T-cell (primary cell): ENCODE measurements at places on chromosomes 12 and 14. TPM values are rescaled to one million over a fixed set of nuclear protein-coding genes. Genes with fewer than 3 reads are reported as not detected.

The RNU4-1 gene
- total RNA-seq, result 2,823 TPM

GRCh38 chr14:66045572-66046021, 440.6 kb upstream of the CCDC196 start:
- DNase-seq, result no peak

The RCOR1 gene
- 18.7 TPM for total RNA-seq

DNA sequence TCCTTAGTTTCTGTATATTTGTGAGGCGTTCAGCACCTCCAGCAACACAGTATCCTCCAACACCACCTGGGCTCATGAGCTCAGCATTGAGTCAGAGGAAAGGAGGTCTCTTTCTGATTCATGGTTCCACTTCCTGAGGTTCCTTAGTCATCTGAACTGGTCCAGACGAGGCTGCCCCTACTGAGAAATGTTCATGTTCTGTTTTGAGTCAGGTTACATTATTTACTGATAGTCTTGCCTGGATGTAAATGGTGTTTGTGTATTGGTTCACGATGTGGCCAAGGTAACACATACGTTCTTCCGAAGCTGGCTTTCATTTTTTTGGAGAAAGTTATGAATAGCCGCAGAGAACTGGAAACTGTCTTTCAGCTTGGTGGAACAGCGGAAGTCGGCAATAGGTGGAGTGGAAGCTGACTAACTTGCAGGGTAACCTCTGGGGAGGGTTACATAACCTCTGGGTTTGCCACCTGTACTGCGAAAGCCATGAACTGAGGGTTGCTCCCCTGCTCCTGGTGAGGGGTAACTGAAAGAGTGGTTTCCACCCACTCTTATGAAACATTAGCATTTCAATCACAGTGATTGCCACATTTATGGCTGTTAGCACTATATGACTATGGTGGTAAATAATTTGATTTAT, 42.2 kb upstream of the MANSC4 start:
- peak; percentile 7 for DNase-seq

DNA sequence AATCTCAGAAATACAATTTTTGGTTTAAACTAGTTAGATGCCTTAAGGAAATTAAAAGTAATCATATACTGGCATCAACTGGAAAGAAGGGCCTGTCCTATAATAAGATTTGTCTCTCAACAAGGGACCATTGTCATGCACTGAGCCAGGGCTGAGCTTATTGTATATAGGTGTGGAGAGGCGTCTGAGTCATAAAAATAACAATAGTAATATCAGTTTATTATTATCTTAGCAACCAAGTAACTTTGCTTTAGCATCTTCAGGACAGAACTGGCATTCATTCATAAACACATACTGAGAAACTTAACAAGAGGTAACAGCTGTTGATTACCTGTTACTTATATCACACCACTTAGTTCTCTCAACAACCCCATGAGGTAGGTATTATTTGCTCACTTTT, 7.1 kb downstream of the KRT75 start:
- no peak for DNase-seq

DNA sequence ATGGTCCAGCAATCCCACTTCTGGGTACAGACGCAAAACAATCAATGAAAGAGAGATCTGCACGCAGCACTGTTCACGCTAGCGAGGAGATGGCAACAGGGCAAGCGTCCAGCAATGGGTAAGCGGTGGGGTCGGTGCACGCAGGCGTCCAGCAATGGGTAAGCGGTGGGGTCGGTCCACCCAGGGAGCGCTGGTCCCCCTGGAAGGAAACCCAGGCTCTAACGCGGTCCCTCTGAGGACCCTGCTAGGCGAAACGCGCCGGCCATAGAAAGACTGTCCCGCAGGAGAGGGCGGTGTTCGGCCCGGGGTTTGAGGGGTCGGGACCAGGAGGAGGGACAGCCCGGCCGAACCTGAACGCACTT, 618 bp upstream of the PGAM5 start:
- DNase-seq, result no peak

The RASAL1 gene
- total RNA-seq, result 0.85 TPM

DNA sequence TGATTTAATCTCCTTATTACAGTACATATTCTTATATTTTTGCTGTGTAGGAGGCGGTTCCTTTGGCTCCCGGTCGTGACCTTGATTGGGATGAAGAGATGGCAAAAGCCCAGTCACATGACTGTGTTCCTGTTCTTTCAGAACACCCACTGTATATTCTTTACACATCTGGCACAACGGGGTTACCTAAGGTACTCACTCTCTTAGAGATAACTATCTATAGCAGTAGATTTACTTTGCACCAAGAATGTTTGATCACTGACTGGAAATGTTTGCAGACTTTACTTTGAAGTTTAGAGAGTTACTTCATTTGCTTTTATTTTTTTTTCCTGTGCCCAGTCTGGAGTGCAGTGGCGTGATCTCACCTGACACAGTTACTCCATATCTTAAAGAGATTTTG, 65.2 kb downstream of the ACSS3 start:
- DNase-seq, result no peak

DNA sequence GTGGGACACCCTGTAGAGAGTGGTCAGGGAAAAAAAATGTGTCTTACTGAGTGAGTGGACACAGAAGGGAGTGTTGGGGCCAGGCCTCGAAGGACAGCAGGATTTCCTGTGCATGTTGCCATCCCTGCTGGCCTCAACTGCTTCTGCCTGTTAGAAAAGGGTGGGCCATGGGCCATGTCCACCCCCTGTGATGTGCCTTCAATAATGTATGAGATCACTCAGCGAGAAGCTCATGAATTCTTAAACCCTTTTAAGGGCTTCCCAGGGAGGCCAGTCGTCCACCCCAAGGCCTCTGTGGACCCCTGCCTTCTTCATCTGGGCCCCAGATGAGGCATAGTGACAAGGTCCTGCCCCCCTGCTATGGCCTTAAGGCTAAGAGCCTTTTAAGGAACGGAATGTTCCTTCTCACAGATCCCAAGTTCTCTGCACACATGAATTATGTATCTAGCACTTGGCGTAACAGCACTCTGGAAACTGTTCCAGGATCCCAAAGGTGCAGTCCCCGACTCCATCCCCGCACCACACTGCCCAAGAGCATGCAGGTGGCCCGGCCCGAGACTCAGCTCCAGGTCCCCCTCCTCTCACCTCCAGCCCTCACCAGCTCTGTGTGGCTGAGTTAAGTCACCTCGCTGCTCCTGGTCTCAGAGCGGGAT, 8.9 kb upstream of the C14orf132 start:
- no peak for DNase-seq

GRCh38 chr14:97177635-97178034, 380.5 kb downstream of the VRK1 start:
- no peak for DNase-seq

DNA sequence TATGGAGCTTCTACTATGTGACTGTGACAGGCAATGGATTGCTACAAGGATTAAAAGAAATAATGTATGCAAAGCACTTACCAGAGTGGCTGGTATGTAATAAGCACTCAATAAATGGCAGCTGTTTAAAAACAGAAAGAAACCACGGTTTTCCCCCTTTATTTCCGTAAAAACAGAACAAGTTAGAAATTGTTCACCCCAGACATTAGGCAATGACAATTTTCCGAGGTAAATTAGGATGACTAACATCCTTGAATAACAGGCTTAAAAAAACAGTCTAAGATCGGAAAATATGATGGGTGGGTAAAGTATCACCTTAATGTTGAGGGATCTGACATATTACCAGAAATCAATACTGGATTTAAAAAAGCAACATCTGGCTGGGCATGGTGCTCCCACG, 20.9 kb upstream of the CNIH1 start:
- DNase-seq, result no peak

- no peak for DNase-seq
Observed at GRCh38 chr12:112851024-112851777, 55.6 kb upstream of the OAS1 start.

DNA sequence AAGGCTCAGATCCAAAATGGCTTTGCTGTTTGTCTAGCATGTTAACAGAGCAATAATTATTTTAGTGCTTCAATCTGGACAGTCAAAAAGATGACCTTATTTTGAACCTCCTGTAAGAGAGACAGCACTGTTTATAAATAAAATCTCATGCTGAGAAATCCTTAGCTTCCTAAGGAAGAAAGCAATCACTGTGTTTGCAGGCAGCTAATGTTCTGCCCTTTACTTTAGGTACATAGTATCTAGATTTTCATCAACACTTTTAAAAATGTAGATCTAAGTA, 105.3 kb downstream of the PRKD1 start:
- no peak for DNase-seq

DNA sequence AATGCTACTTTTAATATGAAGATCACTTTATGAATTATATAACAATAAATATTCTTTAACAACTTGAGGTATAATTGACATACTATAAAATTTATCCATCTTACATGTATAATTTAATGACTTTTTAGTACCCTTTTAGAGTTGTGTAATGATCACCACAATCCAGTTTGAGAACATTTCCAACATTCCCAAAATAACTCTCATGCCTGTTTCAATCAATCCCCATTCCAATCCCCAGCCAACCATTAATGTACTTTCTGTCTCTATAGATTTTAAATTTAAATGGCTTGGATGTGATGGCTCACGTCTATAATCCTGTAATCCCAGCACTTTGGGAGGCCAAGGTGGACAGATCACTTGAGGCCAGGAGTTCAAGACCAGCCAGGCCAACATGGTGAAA, 23.5 kb upstream of the FRMD6 start:
- no peak for DNase-seq

DNA sequence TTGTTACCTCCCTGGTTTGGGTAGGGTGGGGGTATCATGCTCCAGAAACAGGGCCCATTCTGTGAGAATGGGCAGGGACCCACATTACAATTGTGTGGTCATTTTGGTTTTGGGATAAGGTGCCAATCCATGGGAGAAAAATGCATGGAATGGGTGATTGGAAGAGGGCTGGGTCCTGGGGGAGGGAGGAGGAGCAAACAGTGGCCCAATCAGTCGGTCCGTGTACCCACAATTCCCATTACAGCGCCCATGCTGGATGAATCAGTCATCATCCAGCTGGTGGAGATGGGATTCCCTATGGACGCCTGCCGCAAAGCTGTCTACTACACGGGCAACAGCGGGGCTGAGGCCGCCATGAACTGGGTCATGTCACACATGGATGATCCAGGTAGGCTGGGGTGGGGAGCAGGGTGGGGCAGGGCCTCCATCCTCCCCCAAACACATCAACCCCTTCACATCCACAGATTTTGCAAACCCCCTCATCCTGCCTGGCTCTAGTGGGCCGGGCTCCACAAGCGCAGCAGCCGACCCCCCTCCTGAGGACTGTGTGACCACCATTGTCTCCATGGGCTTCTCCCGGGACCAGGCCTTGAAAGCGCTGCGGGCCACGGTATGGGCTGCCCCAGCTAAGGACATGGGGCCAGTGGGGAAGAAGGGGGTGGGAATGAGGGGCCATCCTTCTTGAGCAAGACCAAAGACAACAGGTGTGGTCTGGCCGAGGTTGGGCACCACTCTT, 3.6 kb upstream of the TPI1 start:
- DNase-seq, result no peak

The SLC10A1 gene
- not detected for total RNA-seq

GRCh38 chr12:70785896-70786295, 134.6 kb downstream of the PTPRR start:
- DNase-seq, result no peak

DNA sequence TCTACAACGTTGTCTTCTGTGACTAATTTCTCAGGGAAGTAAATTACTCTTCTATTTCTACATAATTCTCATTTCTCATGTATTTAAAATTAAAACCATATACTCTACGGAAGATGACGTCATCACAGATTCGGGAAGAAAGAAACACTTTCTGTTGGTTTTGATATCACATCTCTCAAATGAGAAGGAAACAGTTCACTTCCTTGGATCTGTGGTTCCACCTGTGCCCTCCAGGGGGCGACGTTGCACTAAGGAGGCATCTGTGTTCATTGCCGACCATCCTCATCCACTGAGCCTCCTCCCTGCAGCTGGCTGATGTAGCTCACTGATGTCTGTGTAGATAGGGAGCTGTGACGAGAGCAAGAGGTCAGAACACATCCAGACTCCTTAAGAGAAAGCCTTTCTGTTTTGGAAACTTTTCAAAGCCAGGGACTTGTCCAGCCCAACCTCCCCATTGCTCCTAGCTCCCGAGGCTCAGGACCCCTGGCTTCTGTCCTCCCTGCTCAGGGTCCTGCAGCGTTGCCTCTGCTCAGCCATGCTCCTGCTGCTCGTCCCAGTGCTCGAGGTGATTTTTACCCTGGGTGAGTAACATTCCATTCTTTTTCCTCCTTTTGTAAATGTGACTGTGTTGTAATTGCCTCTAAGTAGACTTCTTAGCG, 172.7 kb upstream of the OR4E1 start:
- DNase-seq, result peak; percentile 56

The CLMN gene
- 1.9 TPM for total RNA-seq

The NR4A1 gene
- total RNA-seq, result 7.0 TPM

The CD63 gene
- 73.5 TPM for total RNA-seq

- DNase-seq, result no peak
Observed at GRCh38 chr14:49982082-49982481, 89.2 kb downstream of the ARF6 start.

DNA sequence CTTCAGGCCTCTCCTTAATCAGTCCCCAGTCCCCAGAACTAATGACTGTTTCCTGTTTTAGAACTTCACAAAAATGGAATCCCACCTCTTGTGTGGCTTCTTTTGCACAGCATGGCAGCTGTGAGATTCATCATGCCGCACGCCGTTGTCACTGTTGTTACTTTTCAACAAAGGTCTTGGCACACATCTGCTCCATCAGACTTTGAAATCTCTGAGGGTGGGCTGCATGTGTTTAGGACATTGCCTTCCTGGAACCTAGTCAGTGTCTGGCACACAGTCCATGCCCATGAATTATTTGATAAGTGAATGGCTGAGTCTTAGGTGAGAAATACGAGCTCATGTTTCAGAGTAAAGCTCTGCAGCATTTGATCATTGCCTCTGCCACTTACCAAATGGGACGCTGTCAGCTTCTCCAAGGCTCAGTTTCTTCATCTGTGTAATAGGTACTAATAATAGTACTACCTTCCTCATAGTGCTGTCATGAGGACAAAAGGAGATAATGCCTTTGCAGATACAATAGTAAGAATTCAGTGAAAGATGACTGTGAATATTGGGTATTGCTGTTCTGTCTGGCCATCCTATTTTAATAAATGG, 90.4 kb downstream of the SRRM4 start:
- DNase-seq, result no peak

The HOXC12 gene
- total RNA-seq, result not detected

GRCh38 chr14:51006781-51007211, 62.5 kb upstream of the PYGL start:
- no peak for DNase-seq

DNA sequence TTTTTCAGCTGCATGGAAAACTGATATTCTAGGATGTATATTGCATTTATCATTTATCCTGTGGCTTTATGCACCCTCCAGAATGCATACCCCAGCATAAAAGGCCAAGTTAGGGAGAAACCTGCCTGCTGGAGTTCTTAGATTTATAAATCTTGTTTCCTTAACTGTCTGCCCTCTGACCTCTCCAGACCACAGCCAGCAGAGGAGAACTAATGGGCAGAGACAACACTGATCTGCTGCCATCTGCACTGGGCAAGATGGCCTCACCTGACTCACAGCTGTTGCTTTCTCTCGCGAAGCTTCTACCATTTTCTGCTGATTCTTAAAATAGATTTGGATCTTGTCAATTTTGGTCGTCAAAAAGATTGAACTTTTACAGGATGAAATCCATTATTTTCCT, 65.8 kb downstream of the PPP2R5C start:
- DNase-seq, result no peak

The MYH6 gene
- total RNA-seq, result not detected
